ENCODE measurements at places on chromosomes 16 and 17. TPM values are rescaled to one million over a fixed set of nuclear protein-coding genes. Genes with fewer than 3 reads are reported as not detected.

Gene SLC38A8
- total RNA-seq: not detected

Gene MPV17L
- total RNA-seq: not detected

Gene KRT25
- total RNA-seq: not detected

Gene ZNF469
- 11.8 TPM for total RNA-seq

Gene IL17C
- 0.39 TPM for total RNA-seq

Gene PRCD
- 0.43 TPM for total RNA-seq

Gene TMIGD1
- total RNA-seq: not detected

Gene KPNA2
- 43.6 TPM for total RNA-seq

Gene SLC7A5
- 32.6 TPM for total RNA-seq

Gene SCNN1B
- not detected for total RNA-seq

Gene C17orf67
- 1.3 TPM for total RNA-seq

Gene VAT1
- 77.5 TPM for total RNA-seq

Gene FMNL1
- total RNA-seq: 1.7 TPM

Gene CCDC154
- total RNA-seq: 0.33 TPM

Gene SLFN13
- 8.9 TPM for total RNA-seq

Gene CDR2
- 23.9 TPM for total RNA-seq

Gene TMEM94
- total RNA-seq: 45.4 TPM

Gene C17orf50
- not detected for total RNA-seq

Gene SLC2A4
- not detected for total RNA-seq

Gene GGT6
- total RNA-seq: not detected

Gene FAM234A
- total RNA-seq: 67.1 TPM

Gene ACE
- total RNA-seq: 0.39 TPM

Gene GOT2
- total RNA-seq: 19.6 TPM

Gene CDC6
- 7.5 TPM for total RNA-seq

Gene UNC119
- 19.2 TPM for total RNA-seq

Gene CFAP97D1
- total RNA-seq: not detected

Gene SSTR5
- total RNA-seq: not detected

Gene CLEC10A
- not detected for total RNA-seq

Gene ABI3
- total RNA-seq: not detected

Gene SEC14L5
- under 0.01 TPM for total RNA-seq

Gene RCVRN
- not detected for total RNA-seq

Gene P2RX1
- total RNA-seq: not detected

Gene CSH1
- total RNA-seq: not detected

Gene TLCD3B
- not detected for total RNA-seq

Gene BIRC5
- total RNA-seq: 8.6 TPM

Gene MAZ
- 461 TPM for total RNA-seq

Gene TBX6
- 1.6 TPM for total RNA-seq

Gene CCL8
- total RNA-seq: not detected

Gene CXCL16
- total RNA-seq: 0.79 TPM

Gene DPEP2NB
- total RNA-seq: not detected

Gene KCNH6
- total RNA-seq: not detected

Gene HLF
- not detected for total RNA-seq

Gene EPOP
- 6.2 TPM for total RNA-seq

Gene SLC7A6
- total RNA-seq: 16.1 TPM

Gene GAS7
- 0.39 TPM for total RNA-seq

Gene WFIKKN2
- total RNA-seq: not detected

Gene SGCA
- 0.11 TPM for total RNA-seq

Measured in placental epithelial cell (primary cell).